Stimulated activated naive CD4-positive, alpha-beta T cell treated with Interleukin-2 at 50 U/mL for 16 hours (primary cell): ENCODE measurements at places on chromosomes 1 and 21.

GRCh38 chr1:109768820-109769219 is 5.1 kb upstream of the EPS8L3 start:
- no peak for DNase-seq

DNA sequence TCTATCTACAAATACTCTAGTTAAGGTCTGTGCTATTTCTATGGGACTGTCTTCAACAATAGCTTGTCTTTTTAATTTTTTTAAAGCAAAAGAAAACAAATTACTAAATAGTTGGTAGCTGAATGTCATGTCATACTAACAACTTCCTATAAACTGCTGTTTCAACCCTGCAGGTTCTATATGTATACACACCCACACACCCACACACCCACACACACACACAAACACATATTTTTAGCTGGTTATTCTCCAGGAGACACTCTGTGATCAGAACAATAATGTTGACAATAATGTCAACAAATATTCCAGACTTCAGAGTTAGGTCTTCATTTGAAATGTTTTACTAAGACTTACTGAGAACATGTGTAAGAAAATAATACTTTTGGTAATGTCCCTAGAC is 66.7 kb downstream of the AK5 start:
- DNase-seq = no peak

DNA sequence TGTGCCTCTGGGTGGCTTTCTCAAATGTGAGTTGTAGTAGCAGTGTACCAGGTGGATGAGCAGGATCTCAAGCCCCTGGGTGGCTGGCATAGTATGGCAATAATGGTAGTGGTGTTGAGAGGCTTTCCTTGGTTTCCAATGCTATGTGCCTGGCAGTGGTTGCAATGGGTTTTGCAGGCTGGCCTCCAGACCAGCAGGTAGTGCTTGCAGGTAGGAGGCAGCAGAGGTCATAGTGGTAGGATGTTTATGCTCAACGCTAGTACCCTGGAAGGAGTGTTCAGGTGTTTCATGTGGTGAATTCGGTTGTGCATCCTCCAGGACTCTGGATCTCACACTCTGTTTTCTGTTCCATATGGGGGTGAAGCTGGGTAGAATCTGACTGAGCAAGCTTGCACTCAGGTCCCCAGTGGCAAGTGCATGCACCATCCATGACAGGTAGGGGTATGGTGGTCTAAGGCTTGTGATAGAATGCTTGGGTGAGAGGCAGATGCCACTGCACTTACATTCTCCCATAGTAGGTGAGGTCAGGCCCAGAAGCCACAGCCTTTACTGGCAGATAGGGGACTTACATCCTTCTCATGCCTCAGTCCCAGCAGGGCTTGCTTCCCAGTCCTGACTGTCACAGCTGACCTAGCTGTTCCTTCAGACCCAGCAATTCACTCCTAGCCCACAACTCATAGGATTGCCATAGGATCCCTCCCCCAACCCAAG is 410.5 kb upstream of the LRRC7 start:
- no peak for DNase-seq

DNA sequence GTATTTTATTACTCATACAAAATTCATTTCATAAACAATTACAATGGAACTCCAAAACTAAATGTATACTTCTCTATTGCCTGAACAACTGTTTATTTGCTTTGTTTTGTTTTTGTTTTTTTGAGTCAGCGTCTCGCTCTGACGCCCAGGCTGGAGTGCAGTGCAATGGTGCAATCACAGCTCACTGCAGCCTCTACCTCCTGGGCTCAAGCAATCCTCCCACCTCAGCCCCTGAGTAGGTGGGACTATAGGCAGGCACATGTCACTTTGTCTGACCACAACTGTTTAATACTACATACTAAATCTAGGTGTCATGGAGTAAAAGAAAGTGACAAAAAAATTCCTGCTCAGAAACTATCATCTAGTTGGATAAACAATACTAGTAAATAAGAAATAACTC is 49.3 kb downstream of the RAB3GAP2 start:
- DNase-seq = no peak

DNA sequence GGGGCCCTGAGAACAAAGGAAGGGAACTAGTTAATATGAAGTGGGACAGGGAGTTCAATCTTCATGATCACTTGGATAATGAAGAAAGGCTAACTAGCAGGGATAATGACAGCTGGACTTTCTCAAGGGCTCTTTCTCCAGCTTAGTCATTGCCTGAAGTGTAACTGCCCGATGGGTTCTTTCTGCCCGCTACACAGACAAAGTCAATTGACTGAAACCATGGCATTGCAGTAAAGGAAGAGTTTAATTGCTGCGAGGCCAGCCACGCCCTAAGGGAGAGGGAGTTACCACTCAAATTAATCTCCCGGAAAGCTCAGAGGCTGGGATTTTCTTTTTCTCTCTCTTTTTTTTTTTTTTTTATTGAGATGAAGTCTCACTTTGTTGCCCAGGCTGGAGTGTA is 16.6 kb upstream of the SLC2A5 start:
- DNase-seq = no peak

- no peak for DNase-seq
Measured at GRCh38 chr1:208835097-208835463, 590.9 kb upstream of the PLXNA2 start.

- DNase-seq = no peak
Measured at GRCh38 chr1:228980232-228980937, 245.1 kb downstream of the RHOU start.

DNA sequence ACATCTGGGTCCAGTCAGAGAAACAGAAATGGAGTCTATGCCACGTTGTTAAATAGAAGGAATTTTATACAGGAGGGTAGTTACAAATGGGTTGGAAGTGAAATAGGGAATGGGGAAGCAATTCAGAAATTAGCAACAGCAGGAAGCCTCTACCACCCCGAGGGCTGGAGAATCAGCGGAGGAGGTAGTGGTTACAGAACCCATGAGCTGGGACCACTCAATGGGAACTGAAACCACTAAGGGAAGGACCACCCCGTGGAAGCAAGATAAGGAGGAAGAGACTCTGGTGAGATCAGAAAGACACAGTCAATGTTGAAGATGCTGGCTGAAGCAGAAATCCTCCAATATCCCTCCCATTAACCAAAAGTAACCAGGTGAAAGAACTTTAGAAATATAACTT is 15.5 kb upstream of the MAST2 start:
- DNase-seq = no peak

DNA sequence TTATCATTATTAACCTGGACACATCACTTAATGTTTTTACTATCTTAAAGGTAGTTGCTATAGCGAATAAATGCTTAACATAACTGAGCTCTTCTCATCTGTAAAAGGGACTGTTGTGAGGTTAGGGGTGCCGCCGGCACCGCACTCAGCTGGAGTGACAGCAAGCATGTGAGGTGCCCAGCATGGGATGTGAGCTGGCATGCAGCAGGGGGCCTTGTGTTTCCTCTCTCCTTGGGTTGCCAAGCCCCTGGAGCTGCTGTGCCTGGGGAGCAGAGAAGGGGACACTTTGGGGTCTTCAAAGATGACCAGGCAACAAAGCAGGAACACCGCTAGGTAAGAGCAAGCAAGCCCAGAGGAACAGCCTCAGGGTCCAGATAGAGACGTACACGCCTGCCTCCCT is 2.1 kb upstream of the ZC3H12A start:
- DNase-seq = no peak

DNA sequence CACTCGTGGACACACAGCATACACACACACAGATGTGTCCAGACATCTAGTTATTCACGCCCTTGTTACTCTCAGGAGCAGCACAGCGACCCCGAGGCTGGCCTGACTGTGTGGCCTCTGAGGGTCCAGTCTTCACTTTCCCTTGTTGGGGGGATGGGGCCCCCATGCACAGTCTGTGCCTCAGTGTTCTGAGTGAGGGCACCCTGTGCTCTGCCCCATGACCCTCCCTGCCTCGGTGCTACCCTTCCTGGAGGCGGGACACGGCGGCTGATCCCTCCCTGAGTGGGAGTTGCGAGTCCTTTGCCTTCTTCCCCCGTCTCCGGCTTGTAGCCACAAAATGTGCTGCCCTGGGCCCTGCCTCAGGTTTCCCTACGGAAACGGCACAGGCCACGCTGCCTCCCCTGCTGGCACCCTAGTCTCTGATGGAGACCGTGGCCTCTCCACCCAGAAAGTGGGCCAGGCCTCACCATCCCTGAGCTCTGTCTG is 8.6 kb downstream of the CSTB start:
- no peak for DNase-seq

DNA sequence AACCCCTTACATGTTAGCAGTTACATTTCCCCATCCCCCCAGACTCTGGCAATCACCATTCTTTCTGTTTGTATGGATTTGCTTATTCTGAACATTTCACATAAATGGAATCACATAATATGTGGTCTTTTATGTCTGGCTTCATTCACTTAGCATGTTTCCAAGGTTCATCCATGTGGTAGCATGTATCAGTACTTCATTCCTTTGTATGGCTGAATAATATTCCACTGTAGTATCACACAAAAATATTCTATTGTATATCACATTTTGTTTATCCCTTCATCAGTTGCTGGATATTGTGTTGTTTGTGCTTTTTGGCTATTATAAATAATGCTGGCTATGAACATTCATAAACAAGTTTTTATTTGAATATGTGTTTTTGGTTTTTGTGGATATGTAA is 22.2 kb downstream of the EPB41 start:
- no peak for DNase-seq

DNA sequence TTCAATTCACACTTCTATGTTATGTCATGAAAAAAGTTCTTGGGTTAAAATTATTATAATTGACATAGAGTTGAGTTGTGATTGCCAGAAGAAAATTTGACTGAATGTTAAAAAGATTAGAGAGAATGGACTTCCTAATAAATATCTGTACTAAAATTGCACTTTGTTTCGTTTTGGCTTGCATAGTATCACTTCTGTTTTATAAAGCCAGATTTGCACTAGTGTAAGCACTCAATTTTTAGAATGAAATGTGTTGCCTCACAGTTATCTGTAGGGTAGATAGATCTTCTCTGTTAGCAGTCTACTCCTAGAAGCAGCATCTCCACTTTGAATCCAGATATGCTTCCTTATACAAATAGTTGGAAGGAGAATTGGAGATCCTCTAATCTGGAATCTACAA is 95.2 kb upstream of the MPC2 start:
- no peak for DNase-seq

- no peak for DNase-seq
Measured at GRCh38 chr1:81889166-81889565, 88.4 kb downstream of the ADGRL2 start.

- no peak for DNase-seq
Measured at GRCh38 chr1:58626293-58626692, 49.2 kb upstream of the TACSTD2 start.

- peak; percentile 19 for DNase-seq
Measured at GRCh38 chr1:228646717-228647522, 88.4 kb upstream of the RHOU start.

GRCh38 chr1:46133181-46133658 is 791 bp upstream of the PIK3R3 start:
- DNase-seq = no peak

GRCh38 chr1:108830119-108831008 is 26.5 kb downstream of the AKNAD1 start:
- DNase-seq = no peak

DNA sequence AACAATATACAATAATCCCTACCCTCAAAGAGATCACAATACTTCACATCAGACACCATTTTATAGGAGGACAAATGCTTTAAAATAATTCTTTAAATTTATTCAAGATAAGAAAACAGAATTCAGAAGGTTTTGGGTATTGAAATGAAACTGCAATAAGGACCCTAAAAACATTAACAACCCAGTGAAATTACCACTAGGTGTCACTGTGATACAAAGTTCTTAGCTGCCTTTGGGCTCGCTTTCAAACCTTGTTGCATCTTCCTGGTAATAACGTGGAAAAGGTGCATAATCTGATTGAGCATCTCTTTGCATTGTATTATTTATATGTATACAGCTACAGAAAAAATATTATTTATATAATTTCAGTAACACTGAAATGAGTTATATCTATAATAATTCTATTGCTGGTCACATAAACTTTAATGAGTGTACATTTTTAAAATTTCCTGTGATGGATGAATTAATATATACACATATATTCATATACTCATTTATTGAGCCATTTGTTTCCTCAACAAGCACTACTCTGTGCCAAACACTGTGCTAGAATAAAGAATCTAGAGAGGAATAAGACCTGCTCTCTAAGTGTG is 185.2 kb downstream of the FAF1 start:
- DNase-seq = no peak

- no peak for DNase-seq
Measured at GRCh38 chr1:17873007-17873675, 118.0 kb downstream of the ACTL8 start.

DNA sequence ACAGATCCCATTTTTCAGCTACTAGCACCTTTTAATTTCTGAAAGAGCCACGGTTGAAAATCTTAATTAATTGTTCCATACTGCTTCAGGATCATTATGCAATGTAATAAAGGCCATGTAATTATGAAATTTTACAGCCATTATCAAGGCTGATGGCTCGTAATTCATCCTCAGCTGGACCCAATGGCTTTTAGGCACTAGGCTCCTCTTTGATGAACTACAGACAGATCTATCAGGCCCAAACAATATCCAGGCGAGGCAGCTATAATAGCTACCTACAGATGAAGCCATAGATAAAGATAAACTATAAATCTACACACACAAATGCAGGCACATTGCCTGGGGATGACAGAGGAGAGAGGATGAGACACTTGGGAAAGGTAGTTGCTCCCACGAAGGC is 110.5 kb upstream of the USH2A start:
- DNase-seq = no peak

DNA sequence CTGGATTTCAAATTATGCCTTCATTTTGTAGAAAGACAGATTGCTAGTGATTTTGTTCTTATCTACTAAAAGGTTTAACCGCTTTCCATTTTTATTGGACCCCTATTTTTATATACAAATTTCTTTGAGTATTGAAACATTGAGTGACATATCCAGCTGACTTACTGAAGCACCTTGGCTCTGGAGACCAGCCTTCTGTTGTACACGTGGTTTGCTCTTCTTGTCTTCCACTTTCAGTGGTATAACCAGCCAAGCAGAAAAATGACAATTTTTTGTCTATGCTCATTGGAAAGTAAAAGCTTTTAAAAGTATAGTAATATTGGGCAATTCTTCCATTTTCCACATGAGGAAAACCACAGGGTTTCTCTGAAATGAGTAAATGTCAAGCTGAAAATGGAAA is 4.4 kb downstream of the F13B start:
- DNase-seq = no peak

- no peak for DNase-seq
Measured at GRCh38 chr1:228919914-228920313, 184.6 kb downstream of the RHOU start.

DNA sequence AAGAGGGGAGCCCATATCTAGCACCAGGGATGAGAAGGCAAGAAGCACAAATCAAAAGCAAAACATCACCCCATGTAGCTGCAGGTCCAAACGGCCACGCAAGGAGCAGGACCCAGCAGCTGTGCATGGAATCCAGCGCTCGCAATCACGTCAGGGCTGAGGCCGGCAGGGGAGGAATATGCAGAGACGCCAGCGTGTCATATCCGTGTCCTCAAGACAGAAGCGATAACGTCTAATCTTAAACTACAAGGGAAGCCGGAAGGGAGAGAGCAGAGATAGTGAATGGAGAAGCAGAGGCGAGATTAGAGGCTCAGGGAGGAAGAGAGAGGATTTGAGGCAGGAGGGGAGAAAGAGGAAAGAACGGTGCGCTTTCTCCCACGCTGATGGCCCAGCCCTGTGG is 39.1 kb downstream of the FBXO2 start:
- DNase-seq = no peak
